ENCODE measurements at places on chromosomes 3 and 15. TPM values are rescaled to one million over a fixed set of nuclear protein-coding genes. Genes with fewer than 3 reads are reported as not detected.

The ZNF662 gene
- total RNA-seq = 3.2 TPM

The SYNM gene
- total RNA-seq = 0.63 TPM

The WDR93 gene
- total RNA-seq = not detected

DNA sequence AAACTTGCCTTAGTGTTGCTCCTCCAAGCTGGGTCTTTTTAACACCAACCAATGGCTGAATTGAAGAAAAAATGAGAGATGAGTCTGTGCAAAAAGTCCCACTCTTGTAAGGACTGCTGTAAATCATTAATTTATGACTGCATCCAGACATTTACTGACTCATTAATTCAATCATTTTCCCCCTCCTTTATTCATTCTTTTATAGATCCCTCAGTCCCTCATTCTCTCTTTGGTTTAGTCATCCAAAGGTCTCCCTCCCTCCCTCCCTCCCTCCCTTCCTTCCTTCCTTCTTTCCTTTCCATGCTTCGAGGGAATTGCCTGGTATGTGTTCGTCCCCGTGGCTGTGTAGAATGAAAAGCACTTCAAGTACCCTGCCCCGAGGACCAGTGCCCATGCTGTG lies 35.3 kb upstream of the MRPS22 start:
- no peak for DNase-seq

DNA sequence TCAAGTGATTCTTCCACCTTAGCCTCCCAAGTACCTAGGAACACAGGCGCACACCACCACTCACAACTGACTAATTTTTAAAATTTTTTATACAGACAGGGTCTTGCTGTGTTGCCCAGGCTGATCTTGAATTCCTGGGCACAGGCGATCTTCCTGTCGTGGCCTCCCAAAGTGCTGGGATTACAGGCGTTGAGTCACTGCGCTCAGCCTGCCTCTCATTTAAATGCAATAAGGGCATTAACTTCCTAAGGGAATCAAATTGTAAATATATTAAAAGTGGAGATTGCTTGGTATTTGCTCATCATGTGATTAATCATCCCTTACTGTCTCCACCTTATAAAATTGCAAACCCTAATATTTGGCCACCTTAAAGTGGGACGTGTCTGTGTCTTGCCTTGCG lies 65.2 kb downstream of the PGPEP1L start:
- no peak for DNase-seq

DNA sequence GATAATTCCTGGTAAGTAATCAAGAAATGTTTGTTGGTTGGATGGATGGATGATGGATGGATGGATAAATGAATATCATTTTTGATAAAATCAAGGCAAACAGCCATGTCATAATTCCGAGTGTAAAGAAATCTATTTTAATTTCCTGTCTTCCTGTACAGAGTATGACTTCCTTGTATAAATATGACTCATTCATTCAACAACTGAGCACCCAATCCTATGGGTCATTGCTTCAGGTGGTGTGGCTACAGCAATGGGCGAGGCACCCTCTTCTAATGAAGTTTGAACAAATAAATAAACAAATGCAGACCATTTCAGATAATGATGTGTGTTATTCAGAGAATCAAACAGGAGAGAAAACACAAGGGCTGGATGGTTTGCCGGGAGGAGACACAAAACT lies 198.7 kb downstream of the TNIK start:
- DNase-seq = no peak

GRCh38 chr3:53498806-53499641 lies 4.6 kb downstream of the CACNA1D start:
- no peak for DNase-seq

DNA sequence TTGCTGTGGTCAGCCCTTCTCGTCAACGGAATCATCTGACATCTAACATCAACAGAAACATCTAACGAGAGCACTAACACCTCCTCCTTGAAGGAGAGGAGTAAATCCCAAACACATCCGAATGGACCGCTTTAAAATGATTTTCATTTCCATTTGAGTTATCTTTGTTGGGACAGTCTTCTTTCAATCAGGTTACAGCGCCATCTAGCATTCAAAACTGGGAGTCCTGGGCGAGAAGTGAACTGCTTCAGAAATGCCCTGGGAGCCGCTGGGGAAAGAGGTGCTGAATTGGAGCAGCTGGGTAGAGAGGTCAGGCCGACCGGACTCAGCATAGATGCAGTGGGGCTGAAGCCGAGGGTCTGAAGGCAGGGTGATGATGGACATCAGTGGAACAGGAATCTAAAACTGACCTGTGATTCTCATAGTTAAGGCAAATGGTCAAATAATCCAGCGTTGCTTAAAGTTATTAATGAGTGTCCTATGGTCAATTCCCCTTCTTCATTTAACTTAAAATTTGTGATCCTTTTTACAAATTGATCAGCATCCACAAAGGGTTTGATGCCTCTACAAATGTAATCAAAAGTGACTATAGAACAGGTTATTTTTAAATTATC lies 170.0 kb upstream of the NDN start:
- DNase-seq = peak; percentile 27

- DNase-seq = no peak
Measured at GRCh38 chr3:140007911-140008869, 73.2 kb downstream of the CLSTN2 start.
